Cortex of kidney (tissue), 1 donor: ENCODE measurements at places on chromosomes 1 and 21.

- DNase-seq: no peak
Observed at GRCh38 chr1:54227091-54227602, 27.2 kb downstream of the MRPL37 start.

DNA sequence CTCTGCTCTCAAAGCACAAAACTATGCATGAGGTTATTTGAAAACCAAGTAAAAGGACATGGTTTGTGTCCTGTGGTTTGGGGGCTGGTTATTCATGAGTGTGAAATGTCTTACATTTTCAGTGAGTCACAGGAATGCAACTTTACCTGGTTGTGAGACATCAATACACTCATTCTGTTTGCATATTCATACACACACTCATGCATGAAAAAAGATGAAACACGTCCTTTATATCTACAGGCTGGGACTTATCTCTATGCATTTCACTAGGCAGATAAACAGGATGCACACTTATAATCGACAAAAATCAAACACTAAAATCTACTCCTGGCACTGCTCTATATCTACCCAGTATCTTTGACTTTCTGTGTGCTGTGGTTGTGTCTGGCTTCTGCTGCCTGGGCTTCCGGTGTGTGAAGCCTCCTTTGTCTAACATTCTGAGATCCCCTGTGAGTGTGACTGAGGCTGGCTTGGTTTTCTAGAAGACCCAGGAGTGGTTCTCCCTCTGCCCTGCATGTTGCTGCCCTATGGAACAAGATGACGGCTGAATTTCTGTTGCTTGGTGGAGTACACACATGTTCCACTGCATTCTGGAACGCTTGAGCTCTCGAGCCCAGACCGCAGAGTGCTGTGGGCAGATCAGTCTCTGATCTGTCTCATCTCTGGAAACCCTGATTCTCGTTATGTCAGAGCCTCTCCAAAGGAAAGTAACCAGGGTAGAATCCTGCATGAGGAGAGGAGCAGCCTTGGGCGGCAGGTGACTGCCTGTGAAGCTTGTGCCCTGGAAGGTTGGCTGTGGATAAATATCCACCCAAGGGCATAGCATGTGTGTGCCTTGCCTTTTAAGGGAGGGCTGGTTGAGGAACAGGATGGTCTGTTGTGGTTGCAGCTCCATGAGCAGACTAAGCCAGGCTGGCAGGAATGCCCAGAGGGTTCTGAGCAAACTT is 19.7 kb upstream of the FASLG start:
- DNase-seq: no peak

- DNase-seq: no peak
Observed at GRCh38 chr1:246156847-246157246, 350.2 kb downstream of the SMYD3 start.

DNA sequence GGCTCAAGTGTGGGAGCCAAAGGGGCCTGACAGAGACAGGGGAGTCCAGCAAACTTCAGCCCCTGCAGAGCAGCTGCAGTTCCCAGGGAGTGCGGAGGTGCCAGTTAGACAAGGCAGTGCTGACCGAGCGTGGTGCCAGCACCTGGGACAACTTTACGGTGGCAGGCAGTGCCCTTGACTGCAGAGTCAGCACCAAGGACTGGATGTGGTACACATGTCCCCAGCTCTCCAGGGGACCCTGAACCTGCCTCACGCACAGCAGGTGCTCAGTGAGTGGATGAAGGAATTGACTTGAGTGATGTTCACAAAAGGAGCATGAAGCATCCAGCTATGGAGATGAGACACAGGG is 296.5 kb downstream of the SIPA1L2 start:
- DNase-seq: no peak

DNA sequence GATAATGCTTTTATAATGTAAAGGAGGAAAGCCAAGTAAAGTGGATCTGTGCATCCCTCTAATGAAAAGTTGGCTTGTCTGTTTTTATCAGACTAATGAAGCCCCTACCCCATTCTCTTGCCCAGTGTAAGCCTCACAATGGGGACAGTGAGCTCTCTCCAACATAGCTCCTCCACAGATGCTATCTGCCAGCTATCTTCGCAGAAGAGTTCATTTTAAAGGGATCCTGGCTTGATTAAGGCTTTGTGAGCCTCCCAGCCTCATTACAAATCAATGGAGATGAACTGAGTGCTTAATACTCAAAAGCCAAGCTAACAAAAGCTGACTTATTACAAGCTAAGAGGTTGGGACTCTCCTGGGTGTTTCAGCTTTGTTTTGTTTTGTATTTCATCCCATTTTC is 514.7 kb downstream of the NUF2 start:
- no peak for DNase-seq

DNA sequence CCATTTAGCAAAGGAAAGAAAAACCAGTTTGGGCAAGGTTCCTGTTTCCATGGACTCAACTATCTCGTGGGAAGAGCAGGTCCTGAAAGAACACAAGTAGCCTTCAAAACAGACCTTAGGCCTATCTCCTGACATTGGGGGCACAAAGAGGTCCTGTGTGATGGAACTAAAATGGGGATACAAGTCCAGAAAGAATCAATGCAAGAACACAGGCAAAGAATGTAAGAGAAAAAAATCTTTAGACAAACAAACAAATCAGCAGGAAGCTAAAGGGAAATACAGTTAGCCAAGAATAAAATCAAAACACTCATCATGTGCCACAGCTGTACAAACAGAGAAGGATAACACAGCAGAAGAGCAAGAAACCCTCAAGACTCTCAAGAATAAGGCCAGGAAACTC is 28.2 kb downstream of the SLC30A10 start:
- DNase-seq: no peak

- DNase-seq: no peak
Observed at GRCh38 chr1:231020816-231021215, 19.2 kb downstream of the FAM89A start.

- no peak for DNase-seq
Observed at GRCh38 chr1:229109320-229109761, 161.6 kb upstream of the RAB4A start.

GRCh38 chr1:844472-845026 is 79.2 kb upstream of the SAMD11 start:
- DNase-seq: no peak

DNA sequence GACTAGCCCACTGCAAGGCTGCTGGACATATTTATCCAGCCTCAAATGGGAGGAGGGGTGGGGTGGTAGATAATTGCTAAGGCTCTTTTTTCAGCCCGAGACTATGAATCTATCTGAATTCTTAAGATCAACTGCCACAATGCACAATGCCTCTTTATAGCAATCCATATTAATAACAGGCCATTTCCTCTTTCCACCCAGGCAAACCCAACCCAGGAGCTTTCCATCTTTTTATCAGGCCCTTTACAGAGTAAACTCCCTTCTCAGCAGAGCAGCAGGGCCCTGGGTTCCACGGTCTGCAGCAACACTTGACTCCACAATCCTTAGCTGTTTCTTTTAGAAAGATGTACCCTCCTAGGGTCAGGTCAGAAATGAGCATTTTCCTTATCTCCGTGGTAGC is 806 bp downstream of the DDOST start:
- DNase-seq: no peak

DNA sequence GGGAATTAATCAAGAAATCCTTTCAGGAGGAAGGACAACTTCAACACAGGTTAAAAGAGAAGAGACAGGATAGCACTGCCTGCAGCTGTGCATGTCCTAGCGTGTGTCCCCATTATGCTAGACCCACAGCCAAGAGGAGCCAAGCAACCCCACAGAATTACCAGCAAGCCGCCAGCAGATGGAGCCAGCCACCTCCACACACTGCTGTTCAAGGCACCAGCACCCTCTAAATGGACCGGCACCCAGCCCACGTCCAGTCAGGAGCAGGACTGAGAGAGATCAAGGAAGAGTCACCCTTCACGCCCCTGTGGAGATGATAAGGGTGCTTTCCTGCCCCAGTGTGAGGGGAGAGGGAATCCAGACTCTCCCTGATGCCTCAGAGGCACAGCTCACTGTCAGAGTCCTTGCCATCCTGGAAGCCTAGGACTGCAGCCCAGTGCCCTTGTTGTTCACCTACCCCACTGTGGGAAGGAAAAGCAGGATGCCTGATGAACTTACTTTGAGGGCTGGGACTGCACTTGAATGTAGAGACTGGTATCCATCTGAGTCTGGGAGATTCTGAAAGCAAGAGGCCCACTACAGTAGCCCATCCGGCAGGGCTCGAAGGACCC is 37.1 kb upstream of the CTTNBP2NL start:
- no peak for DNase-seq

- DNase-seq: no peak
Observed at GRCh38 chr1:203771901-203772301, 6.9 kb downstream of the LAX1 start.

DNA sequence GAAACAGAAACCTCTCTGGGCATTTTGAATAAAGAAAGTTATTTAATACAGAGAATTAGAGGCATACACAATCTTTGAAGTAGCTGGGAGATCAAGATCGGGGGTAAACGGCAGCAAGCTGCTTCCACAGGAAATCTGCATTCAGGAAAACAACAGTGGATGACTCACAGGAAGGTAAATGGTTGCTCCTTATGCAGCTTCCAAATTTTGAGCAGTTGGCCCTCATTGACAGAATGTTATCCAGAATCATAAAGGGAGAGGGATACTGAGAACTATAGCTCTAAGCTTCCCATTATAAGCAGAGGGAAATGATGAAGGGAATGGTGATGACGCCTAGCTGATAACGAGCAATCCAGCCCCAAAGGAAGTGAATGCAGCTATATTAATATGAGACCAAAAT is 28.6 kb downstream of the ZMYND12 start:
- DNase-seq: no peak

DNA sequence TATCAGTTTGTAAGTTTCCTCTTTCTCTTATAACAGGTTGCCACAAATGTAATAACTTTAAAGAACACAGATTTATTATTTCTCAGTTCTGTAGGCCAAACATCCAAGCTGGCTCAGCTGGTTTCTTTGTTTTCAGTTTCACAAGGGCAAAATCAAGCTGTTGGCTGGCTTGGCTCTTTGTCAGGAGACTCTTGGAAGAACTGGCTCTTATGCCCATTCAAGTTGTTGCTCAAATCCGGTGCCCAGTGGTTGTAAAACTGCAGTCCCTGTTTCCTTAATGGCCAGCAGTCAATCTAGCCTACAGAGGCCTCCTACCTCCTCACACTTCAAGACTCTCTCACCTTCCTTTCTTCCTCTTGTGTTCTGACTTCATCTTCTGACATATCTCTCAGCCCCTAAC is 1171.0 kb downstream of the MRPL39 start:
- DNase-seq: no peak

DNA sequence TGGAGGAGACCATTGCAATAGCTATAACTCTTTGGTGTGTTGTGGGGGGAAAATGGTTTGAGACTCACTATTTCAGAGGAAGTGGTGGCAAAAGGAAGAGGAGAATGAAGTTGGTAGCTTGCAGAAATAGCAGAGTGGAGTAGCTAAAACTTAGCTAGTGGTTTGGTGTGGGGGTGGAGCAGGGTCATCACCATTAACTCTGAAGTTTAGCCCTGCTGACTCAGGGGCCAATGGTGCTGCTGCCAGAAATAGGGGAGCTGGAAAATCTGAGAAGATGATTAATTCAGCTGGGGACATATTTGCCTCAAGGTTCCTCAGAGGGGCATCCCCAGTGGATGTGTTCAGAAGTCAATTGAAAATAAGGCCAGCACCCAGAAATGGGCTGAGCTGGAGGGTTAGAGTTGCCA is 65.4 kb downstream of the RUNX1 start:
- DNase-seq: no peak

GRCh38 chr1:39395357-39395831 is 96.0 kb upstream of the BMP8A start:
- DNase-seq: no peak

DNA sequence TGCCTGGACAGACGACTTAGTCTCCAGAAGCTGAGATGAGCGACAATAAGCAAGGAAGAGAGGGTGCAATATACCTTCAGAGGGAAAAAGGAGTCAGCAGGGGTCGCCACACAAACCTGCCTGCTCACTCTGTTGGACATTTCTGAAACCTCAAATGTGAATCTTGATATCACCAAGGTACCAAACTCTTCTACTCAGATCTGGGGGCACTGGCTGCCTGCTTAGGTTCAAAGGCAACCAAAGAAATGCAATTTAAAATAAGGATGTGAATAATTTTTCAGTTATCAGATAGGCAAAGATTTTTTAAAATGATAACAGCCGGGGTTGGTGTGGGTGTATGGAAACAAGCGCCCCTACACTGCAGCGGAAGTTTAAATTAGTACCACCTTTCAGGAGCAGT is 164.2 kb downstream of the HIVEP3 start:
- DNase-seq: no peak

- no peak for DNase-seq
Observed at GRCh38 chr1:159881622-159882526, 18.1 kb downstream of the CFAP45 start.

- no peak for DNase-seq
Observed at GRCh38 chr1:156308078-156308477, 9.0 kb upstream of the VHLL start.

DNA sequence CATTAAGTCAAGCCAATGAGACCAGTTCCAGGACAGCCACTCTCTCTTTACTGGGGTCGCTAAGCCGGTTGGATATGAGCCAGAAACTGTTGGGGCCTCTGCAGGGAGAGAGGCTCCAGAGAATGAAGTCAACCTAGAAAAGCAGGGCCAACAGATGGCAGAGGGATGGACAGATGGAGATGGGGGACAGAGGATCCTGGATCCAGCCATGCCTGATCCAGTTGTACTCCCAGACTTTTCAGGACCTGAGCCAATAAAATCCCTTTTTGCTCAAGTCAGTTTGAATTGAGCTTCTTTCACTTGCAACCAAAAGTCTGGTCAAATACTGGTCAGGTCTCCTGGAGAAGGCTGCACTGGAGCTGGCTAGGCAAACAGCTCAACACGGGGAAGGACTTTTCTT is 2.2 kb downstream of the DHCR24 start:
- no peak for DNase-seq

GRCh38 chr1:63611231-63611630 is 18.0 kb downstream of the PGM1 start:
- no peak for DNase-seq

DNA sequence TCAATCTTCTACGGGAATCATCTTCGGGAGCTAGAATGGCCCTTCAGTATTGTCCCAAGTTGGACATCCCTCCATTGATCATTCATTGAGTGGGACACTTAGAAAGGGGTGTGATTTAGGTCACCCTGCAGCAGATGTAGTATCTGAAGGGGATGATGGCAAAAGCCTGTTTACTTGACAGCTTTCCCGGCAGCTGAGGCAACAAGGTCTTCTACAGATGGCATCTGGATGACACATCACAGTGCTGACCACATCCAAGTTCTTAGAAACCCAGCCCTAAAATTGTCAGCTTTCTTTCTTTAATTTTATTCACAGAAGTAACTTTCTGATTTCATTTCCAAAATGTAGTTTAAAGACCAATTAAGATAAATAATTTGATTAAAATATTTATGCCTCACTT is 150.3 kb downstream of the AMY1C start:
- no peak for DNase-seq
